Activated T-helper 2 cell treated with anti-CD3 and anti-CD28 coated beads, Interferon-gamma antibody, Interleukin-2, Interleukin-4, amounts not matched to agents 10 μg/mL and 5 μg/mL and 100 μg/mL, durations not matched to agents 14 hours and 24 hours and 36 hours (primary cell): ENCODE measurements at places on chromosomes 1 and 21. TPM values are rescaled to one million over a fixed set of nuclear protein-coding genes. Genes with fewer than 3 reads are reported as not detected.

CFAP141 gene
- total RNA-seq: not detected in 2 replicates

NIT1 gene
- total RNA-seq: 47.5 and 48.5 TPM in 2 replicates

DNA sequence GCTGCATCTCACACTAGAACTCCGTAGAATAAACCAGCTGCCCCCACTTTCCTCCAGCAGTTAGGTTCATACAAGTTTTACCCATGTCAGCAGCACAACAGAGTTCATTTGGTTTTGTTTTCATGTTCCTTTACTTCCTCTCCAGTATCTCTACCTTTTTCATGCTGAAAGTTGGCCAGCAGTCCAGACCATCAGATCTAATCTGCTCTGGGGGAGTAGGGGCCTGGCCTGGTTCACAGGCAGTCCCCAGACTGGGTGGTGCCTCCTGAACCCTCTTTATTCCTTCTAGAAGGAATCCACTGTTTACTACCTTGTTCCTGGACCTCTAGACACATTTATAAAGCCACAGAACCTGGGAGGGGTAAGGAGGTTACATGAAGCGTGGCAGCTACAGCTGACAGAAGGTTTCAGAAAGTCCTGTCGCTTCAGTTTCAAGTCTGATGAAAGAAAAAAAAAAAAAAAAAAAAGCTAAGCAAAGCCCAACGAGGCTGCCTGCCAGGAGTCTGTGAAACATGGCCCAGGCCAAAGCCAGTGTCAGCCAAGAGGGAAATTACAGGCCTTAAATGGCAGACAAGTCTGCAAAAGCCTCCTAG, 184.6 kb upstream of the JUN start:
- H3K27me3 ChIP-seq: no peaks in the 10 kb centered on the region
- peaks cover 40% of the 10 kb centered on the region for H3K4me1 ChIP-seq
- peaks cover 3% of the 10 kb centered on the region for H3K36me3 ChIP-seq
- peak overlapping the region; percentile 98 for H3K27ac ChIP-seq

- no peak overlapping the region for H3K27ac ChIP-seq
- peaks cover 16% of the 10 kb centered on the region for H3K27me3 ChIP-seq
- H3K4me3 ChIP-seq: no peak overlapping the region
- H3K4me1 ChIP-seq: peaks cover 3% of the 10 kb centered on the region
Measured at GRCh38 chr1:84758968-84759491, 68.8 kb upstream of the SSX2IP start.

GRCh38 chr1:152739841-152740240, 18.0 kb upstream of the KPRP start:
- H3K27me3 ChIP-seq: no peaks in the 10 kb centered on the region
- no peaks in the 10 kb centered on the region for H3K36me3 ChIP-seq
- DNase-seq: no peak
- no peak overlapping the region for H3K27ac ChIP-seq
- H3K4me3 ChIP-seq: no peak overlapping the region

DNA sequence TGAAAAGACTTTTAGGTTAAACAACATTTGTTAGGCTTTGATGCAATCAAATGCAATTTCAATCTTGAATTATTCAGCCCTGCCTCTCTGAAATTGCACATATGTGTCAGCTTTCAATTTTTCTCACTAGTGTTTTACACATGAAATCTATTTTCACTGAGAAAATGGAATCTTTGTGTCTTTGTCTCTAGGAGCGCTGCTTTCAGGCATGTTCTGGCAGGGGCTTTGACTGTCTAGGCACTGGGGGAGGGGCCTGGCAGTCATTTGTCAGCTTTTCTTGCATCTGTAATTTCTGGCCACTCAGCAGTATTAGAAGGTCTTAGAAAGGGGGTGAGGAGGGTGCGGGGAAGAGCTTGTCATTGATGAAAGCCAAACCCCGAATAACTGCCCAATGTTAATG, 264.4 kb downstream of the PTPRC start:
- no peak overlapping the region for H3K27ac ChIP-seq
- peaks cover 46% of the 10 kb centered on the region for H3K4me1 ChIP-seq
- H3K36me3 ChIP-seq: peaks cover 45% of the 10 kb centered on the region
- no peak overlapping the region for H3K4me3 ChIP-seq
